ENCODE measurements at places on chromosomes 4 and X. TPM values are rescaled to one million over a fixed set of nuclear protein-coding genes. Genes with fewer than 3 reads are reported as not detected.

The GPR119 gene
- not detected for total RNA-seq

The CYP4V2 gene
- total RNA-seq, result 30.3 TPM

The KDR gene
- total RNA-seq, result not detected

The ADH1C gene
- not detected for total RNA-seq

The RAB40A gene
- total RNA-seq, result not detected

The TRAM1L1 gene
- not detected for total RNA-seq

The PNMA6A gene
- total RNA-seq, result 0.55 TPM

The ADH4 gene
- not detected for total RNA-seq

The ANKRD17 gene
- 67.6 TPM for total RNA-seq

The SPANXC gene
- not detected for total RNA-seq

The ARSJ gene
- total RNA-seq, result 0.08 TPM

The SHOX gene
- not detected for total RNA-seq

The CD40LG gene
- total RNA-seq, result not detected

The CDKN2AIP gene
- total RNA-seq, result 78.2 TPM

The DLG3 gene
- 5.6 TPM for total RNA-seq

The GSPT2 gene
- 15.9 TPM for total RNA-seq

The SLC38A5 gene
- 17.0 TPM for total RNA-seq

The GPC3 gene
- not detected for total RNA-seq

The UGT2B15 gene
- not detected for total RNA-seq

The NXF2 gene
- total RNA-seq, result not detected

The ADH1B gene
- total RNA-seq, result not detected

The PCDH11X gene
- not detected for total RNA-seq

The CXCL8 gene
- 1.2 TPM for total RNA-seq

The MEPE gene
- not detected for total RNA-seq

The SOX3 gene
- total RNA-seq, result not detected

The NIPAL1 gene
- total RNA-seq, result 2.2 TPM

The TEC gene
- 4.3 TPM for total RNA-seq

The SYTL5 gene
- total RNA-seq, result not detected

The PPP1R3F gene
- total RNA-seq, result 14.8 TPM

The ALAS2 gene
- not detected for total RNA-seq

The TCEANC gene
- total RNA-seq, result 13.7 TPM

The PSAPL1 gene
- not detected for total RNA-seq

All from naive thymus-derived CD8-positive, alpha-beta T cell (primary cell).